ENCODE measurements at places on chromosomes 4 and X.

DNA sequence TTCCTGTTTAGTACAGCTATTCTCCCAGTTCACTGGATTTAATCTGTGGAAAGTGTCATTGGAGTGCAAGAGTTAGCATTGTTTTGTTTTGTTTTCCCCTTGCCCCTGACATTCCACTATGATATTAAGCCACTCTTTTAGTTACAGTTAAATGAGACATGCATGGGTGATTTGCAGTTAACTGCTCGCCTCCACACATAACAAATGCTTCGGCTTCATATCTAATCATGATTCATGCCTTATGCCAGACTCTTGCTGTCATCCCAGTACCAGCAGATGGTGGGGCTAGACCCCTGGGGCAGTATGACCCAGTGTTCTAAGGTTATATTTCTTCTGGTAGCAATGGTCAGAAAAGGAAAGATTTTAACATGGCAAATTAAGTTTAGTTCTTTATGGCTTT, 80.1 kb downstream of the RAP1GDS1 start:
- DNase-seq: no peak

DNA sequence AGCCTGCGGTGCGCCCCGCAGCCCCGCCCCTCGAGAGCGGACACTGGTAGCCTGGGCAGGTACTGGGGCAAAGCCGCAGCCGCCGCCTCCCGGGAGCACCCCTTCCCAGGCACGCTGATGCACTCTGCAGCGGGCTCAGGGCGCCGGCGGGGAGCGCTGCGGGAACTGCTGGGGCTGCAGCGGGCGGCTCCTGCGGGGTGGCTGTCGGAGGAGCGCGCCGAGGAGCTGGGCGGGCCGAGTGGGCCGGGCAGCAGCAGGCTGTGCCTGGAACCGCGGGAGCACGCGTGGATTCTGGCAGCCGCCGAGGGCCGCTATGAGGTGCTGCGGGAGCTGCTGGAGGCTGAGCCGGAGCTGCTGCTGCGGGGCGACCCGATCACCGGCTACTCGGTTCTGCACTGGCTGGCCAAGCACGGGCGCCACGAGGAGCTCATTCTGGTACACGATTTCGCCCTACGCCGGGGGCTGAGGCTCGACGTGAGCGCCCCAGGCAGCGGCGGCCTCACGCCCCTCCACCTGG, 401 bp downstream of the SOWAHD start:
- no peak for DNase-seq

DNA sequence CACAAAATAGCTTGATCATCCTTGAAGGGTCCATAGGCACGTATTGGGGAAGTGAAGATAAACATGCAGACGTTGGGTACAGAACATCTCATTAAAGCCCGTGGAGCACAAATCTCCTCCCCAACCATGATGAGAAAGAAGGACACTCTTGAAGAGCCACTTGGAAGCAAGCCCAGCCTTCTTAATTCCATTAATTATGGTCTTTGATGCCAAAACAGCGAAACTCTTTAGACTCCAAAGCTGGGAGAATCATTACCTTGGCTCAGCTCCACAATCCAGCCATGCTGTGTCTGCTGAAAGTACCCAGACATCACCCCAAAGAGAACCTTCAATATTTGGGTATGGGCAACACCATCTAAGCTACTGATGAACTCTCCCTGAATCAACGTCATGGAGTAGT, 169.0 kb upstream of the MBNL3 start:
- DNase-seq: no peak

- no peak for DNase-seq
Observed at GRCh38 chr4:15455290-15455689, 14.4 kb upstream of the CC2D2A start.

DNA sequence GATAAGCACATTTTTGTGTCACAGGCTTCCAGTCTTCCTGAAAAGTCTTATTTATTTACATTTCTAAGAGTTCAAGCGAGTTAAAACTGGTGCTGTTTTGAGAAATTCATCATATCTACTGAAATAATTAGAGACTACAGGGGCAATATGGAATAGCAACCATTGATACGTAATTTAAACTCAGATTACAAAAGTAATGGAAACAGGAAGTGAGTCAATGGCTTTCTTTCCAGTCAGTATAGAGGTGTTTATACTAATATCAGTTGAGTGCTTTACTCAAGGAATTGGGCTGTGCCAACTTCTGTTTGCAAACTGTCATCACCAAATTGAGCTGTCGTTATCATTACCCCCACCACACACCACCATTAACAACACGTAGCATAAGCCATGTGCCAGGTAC, 222.7 kb downstream of the COL25A1 start:
- no peak for DNase-seq

GRCh38 chrX:43910012-43910411, 27.8 kb upstream of the MAOB start:
- DNase-seq: no peak

DNA sequence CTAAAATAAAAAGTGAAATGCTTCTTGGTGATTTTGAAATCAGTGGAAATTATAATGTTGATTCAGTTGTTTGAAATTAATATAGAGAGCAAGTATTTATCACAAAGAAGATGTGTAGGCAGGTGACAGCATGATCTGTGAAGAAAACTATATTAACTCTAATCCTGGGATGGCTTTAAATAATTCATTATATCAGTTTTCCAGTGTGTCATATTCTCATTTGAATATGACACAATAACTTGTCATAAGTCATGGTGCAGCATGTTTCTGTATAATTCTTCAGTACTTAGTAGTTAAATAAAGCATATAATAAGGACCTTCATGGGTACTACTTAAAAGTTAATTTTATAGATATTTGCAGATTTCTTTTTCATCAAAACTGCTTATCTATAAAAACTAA, 573.6 kb downstream of the INPP4B start:
- no peak for DNase-seq

- no peak for DNase-seq
Observed at GRCh38 chrX:134936542-134936941, 54.2 kb upstream of the SMIM10 start.

DNA sequence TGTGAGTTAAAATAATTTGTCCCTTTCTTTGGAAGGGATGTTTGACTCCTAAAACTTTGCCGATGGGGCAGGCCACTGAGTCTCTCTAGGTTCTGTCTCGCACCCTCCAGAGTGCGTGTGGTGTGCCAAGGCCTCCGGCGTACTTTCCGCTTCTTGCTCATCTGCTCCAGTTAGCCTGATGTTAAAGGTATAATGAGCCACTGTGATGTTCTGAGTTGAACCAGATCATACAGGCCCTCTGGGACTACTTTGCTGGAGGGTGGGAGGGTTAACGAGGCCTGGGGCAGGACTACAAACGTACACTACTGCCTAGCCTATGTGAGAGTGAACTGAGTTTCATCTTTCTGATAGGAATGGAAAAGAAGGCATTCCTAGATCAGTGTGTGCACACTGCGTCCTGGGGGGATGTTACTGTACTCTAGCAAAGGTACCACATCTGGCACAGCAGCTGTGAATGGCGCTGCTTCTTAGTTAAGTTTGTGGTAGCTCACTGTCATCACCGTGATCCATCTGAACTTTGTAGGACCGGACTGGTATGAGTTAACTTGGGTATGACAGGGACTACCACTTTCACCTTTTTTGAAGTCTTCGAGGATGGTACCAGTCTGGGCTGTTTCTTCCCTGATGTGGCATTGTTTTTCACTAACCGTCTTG, 60.2 kb downstream of the RGS12 start:
- DNase-seq: no peak

GRCh38 chr4:109578846-109579245, 18.8 kb downstream of the MCUB start:
- DNase-seq: no peak

- no peak for DNase-seq
Observed at GRCh38 chrX:133697656-133698055, 282.4 kb upstream of the GPC4 start.

- no peak for DNase-seq
Observed at GRCh38 chr4:139794158-139794954, 128.7 kb downstream of the MGST2 start.

Data from NT2/D1 (cell line).